ENCODE measurements at places on chromosomes 2 and 18.

DNA sequence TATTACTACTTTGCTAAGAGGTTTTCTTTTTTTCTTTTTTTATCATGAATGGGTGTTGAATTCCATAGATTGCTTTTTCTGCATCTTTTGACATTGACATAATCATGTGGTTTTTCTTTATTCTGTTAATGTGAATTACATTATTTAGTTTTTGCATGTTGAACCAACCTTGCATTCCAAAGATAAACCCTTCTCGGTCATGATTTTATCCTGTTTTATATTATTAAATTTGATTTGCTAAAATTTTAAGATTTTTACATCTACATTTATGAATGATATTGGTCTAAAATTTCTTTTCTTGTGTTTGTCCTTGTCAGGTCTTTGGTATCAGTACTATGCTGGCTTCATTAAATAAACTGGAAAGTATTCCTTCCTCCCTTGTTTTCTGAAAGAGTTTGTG, 87.5 kb upstream of the FOSL2 start:
- no peak for DNase-seq

DNA sequence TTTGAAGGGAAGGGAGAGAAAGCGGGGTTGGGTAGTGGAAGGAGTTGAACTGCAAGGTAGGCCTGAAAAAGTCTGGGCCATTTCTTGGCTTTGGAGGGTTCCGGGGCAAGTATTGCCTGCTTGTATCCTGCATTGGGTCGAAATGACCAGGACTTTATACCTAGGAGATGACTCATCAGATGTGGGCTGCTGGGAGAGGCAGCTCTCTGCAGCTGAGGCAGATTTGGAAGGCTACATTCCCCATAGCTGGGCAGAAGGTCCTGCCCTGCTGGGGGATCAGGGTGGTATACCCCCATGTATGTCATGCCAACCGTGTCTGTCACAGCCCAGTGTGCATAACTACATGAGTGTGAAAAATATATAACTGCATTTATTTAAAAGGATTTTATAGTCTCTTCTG, 171.8 kb upstream of the SPRED2 start:
- no peak for DNase-seq

GRCh38 chr18:61199171-61199848, 133.9 kb upstream of the CDH20 start:
- DNase-seq: no peak

GRCh38 chr18:25825979-25826776, 264.2 kb downstream of the SS18 start:
- no peak for DNase-seq

DNA sequence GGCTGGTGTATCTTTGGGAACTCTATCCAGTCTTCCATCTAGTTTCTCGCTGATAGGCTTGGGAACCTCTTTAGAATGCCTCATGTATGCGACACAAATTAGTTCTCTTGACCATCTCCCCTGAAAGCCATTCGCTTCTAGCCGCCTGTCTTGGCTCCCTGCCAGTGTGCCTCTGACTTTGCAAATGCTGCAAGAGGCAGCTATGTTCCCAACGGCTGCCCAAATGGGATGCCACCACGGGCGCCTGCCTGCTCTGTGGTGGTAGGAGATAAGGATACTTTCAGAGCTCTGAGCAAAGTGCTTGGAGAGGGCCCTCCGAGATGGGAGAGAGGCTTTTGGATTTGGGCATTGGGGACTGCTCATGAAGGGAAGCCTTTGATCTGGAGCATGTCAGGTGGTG, 77.7 kb upstream of the IGFBP5 start:
- peak; percentile 97 for DNase-seq

DNA sequence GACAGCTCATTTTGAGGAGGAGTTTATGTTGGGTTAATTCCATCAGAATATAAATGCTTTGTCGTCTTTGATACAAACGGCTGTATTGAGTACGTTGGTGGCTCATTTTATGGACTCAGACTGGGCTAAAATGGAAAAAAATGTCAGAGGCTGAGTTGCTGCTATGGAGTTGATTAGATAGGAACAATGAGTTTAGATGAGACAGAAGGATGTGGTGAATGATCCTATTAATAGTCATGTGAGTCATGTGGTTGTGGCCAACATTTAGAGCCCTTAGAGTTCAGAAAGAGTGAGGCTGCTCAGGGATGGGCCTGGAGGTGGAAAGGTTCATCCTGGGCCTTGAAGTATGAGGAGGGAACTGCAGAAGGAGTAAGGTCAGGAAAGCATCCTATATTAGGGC, 434.2 kb downstream of the MEIS1 start:
- DNase-seq: peak; percentile 71

GRCh38 chr2:11932962-11933361, 186.5 kb downstream of the LPIN1 start:
- DNase-seq: no peak

DNA sequence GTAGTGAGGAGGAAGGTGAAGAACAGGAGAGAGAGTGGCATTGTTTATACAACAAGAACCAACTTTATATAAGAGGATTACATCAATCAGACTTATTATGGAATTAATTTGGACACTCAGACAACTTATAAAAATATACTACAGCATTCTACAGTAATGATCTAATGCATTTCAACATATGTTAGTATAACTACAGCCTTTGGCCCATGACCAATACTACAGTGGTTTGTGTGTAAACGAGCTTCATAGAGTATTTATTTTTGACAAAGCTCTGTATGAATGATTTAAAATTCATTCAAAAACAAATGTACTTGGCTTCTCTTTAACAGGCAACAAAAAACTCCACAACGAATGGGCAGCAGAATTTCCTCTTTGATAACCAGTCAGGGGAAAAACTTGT, 72.8 kb downstream of the ZNF521 start:
- DNase-seq: no peak

DNA sequence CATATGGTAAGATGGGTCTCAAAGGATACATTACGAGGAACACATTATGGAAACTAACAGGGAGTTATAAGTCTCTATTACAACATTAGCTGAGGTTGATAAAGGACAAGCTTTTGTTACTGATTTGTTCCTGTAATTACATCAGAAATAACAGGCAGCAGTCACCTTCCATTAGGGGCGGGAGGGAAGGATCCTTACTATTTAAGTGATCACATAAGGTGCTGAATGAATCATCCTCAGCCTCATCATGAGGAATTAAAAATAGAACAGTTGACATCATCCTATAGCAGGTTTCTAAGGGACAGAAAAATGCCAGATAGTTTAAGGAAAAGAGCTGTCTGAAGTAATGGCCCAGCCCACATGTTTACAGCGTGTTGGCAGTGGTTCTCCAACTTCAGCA, 86.9 kb upstream of the MGAT5 start:
- no peak for DNase-seq

GRCh38 chr2:55420871-55421270, 1.2 kb upstream of the CCDC88A start:
- no peak for DNase-seq

GRCh38 chr2:118242216-118242615, 153.9 kb downstream of the INSIG2 start:
- no peak for DNase-seq

DNA sequence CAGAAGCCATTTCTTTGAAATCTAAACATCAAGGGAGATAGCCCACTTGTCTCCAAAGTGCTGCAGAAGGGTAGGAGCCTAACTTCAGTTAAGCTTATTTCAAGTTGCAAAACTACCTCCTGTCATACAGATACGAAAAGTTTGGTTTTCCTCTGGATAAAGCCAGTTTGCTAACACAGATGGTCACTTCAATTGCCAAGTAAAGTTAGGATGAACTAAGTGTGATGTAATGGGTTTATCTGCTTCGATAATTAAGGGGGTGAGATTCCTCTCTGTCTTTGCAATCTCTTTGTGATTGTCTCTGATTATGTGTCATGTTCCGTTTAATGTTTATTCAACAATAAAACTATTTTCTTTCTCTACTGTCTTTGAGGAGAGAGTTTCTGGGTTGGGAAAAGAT, 156.4 kb downstream of the SLC39A10 start:
- no peak for DNase-seq

GRCh38 chr2:136189221-136189782, 71.4 kb upstream of the CXCR4 start:
- no peak for DNase-seq

DNA sequence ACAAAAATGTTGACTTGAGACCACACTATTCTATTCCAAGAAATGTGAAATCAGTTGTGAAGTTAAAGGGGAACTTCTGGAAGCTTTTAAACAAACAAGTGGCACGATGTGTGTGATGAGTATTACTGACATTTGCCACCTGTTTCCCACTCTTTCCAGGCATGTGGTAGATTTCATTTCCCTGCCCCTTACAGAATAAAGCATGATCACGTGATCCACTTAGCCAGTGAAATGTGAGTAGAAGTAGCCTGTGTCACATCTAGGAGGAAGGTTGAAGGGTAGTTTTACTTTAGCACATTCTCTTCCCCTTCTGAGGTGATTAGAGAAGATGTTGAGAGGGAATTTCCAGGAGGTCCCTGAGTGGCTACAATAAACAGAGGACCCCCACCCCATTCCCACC, 3.8 kb downstream of the COL4A4 start:
- no peak for DNase-seq

- no peak for DNase-seq
These were observed 4.6 kb upstream of the CIB4 start for GRCh38 chr2:26645762-26646161.

DNA sequence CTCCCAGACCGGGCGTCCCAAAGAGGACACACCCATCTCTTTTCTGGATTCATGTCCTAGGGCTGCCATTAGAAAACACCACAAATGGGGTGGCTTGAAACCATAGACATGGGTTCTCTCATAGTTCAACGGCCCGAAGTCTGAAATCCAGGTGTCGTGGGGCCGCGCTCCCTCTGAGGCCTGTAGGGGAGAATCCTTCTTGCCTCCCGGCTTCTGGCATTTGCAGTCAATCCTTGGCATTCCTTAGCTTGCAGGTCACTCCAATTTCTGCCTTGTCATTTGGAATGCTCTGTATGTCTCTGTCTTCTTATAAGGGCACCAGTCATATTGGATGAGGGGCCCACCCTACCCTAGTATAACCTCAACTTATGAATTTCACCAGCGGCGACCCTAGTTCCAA, 65.1 kb downstream of the CYB5A start:
- no peak for DNase-seq

DNA sequence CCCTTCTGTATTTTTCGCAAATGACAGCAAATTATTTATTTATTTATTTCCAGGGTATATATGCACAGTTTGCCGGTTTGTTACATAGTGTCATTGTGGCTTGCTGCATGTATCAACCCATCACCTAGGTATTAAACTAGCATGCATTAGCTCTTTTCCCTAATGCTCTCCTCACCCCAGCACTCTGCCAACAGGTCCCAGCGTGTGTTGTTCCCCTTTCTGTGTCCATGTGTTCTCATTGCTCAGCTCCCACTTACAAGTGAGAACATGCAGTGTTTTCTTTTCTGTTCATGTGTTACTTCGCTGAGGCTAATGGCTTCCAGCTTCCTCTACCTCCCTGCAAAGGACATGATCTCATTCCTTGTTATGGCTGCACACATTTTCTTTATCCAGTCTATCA, 592.3 kb downstream of the TRIB2 start:
- DNase-seq: no peak

- no peak for DNase-seq
These were observed 1378.1 kb downstream of the DSC3 start for GRCh38 chr18:29664278-29665036.

DNA sequence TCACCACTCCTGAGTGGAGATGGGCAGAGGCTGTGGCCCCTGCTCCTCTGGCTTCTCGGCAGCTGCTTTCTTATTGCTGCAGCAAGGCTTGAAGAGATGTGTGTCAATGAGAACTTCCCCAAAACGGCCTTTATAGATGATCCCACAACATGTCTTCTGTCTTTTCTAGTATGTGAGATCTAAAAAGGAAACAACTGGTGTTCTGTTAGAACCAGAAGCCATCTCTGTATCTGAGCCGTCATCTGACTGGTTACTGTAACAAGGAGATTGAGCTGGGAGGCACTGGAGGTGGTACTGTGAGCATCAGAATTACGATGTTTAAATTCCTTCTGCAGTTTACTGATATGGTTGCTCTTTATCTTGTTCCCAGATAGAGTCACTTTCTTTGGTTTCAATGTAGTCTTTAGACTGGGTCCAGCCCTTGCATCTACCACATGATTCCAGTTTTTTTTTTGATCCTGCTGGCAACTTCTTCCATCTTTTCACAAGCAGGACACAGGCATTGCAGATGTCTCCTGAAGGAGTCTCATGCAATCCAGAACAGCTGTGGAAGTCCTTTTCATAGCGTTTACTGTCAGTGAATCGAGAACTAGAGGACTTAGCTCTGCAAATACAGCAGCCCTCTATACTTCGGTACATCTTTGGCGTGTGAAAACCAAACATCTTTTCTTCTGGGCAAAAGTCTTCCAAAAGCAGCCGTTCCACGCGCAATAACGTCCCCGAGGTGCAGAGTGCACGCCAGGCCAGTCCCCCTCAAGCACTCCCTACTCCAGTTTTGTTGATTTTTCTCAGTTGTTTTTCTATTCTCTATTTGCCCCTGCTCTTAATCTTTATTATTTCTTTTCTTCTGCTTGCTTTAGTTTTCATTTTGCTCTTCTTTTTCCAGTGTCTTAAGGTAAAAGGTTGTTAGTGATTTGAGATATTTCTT, 29.7 kb downstream of the TAF4B start:
- peak; percentile 89 for DNase-seq

GRCh38 chr2:15565994-15566671, 5.0 kb upstream of the NBAS start:
- no peak for DNase-seq

DNA sequence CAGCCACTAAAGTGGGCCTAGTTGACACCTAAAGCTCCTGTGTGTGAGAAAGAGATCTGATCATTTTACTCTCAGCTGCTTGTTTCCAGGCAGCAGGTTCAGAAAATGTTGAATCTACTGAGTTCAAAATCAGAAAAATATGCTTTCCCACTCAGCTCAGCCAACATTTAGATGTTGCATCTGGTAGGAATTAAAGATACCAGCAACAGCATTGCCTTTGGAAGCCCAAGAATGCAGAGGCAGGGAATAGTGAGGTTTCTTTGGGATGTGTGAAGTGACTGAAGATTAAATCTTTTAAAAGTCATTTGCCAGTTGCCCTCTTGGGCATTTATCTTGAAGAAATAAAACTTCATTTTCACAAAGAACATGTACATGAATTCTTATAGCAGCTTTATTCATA, 33.9 kb upstream of the DOCK10 start:
- no peak for DNase-seq

DNA sequence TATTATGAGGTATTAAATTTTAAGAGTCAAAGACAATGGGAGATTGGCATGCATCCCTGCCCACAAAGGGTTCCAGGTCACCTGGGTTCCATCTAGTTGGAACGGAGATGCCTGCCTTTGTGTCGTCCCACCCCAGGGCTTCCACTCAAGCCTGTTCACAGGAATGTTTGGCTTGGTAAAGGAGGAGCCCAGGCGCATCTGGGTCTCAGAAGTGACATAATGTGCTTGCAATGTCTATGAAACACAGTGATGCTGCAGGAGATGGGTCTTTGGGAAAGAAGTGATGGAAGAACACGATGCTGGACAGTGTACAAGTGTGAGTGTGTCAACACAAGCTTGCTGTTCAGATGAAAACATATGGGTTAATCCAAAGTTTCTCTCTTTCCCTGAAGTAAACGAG, 49.6 kb upstream of the ZNF396 start:
- DNase-seq: no peak

- DNase-seq: no peak
These were observed 38.4 kb downstream of the RAD51AP2 start for GRCh38 chr2:17479875-17480274.

Data from hematopoietic multipotent progenitor cell treated with erythropoietin and hydrocortisone succinate and interleukin-3 and kit ligand, for 4 days (in vitro differentiated cells).